ENCODE measurements at places on chromosomes 5 and 9.

DNA sequence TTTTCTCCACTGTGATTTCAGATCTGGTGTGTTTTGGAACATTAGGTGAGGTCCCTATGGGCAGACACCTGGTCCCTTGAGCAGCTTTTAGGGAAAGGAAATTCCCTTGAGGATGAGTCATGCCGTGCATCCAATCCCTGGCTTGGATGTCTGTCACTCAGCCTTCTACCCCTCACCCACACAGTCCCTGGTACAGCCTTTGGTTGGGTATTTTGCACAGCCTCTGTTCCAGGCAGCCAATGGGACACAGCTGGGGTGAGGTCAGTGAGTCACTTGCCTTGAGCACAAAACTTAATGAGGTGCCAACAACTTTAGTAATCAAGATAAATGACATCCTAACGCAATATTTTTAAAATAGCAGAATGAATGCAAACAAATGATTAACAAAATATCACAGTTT lies 22.7 kb upstream of the SVEP1 start:
- DNase-seq = no peak

- no peak for DNase-seq
These were observed 26.0 kb downstream of the ERP44 start for GRCh38 chr9:100072805-100073204.

GRCh38 chr9:134565316-134565915 lies 76.2 kb upstream of the COL5A1 start:
- DNase-seq = no peak

- no peak for DNase-seq
These were observed 4.3 kb downstream of the CDHR2 start for GRCh38 chr5:176553260-176554085.

- no peak for DNase-seq
These were observed 92.9 kb upstream of the IER5L start for GRCh38 chr9:129270903-129271431.

DNA sequence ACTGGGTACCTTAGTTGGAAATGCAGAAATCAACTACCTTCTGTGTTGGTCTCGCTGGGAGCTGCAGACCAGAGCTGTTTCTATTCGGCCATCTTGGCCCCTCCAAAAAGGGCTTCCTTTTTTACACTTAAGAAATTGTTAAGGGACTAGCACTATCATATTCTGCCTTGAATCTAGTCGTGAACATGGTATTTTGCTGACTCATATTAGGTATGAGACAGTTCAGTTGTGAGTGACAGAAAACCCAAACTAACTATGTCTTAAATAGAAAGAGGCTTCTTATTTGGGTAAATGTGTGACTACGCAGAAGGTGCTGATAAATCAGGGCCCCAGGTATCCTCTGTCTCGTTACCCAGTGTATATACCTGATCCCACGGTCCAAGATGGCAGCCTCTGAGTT lies 298.2 kb downstream of the EDIL3 start:
- no peak for DNase-seq

Measured in stimulated activated CD8-positive, alpha-beta memory T cell treated with anti-CD3 and anti-CD28 coated beads, Interleukin-7, amount 100 ng/mL, for 1 hour (primary cell).